GM12892 (cell line): ENCODE measurements at places on chromosomes 3 and 15.

- no peak for DNase-seq
Observed at GRCh38 chr3:193775421-193776077, 182.5 kb downstream of the OPA1 start.

DNA sequence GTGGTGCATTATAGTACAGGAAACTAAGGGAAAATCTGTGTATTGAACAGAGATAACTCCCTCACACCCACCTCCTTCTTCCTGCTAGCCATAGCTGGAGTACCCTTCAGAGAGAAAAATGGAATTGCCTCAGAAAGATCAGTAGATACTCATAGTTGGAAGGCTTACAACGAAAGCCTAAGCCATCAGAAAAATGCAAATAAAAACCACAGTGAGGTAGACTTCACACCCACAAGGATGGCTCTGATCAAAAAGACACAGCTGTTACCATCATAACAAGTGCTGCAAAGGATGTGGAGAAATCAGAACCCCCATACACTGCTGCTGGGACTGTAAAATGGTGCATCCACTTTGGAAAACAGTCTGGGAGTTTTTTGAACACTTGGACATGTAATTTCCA is 7.4 kb upstream of the DLG1 start:
- peak; percentile 27 for DNase-seq

- no peak for DNase-seq
Observed at GRCh38 chr15:32796856-32797255, 79.1 kb downstream of the GREM1 start.

DNA sequence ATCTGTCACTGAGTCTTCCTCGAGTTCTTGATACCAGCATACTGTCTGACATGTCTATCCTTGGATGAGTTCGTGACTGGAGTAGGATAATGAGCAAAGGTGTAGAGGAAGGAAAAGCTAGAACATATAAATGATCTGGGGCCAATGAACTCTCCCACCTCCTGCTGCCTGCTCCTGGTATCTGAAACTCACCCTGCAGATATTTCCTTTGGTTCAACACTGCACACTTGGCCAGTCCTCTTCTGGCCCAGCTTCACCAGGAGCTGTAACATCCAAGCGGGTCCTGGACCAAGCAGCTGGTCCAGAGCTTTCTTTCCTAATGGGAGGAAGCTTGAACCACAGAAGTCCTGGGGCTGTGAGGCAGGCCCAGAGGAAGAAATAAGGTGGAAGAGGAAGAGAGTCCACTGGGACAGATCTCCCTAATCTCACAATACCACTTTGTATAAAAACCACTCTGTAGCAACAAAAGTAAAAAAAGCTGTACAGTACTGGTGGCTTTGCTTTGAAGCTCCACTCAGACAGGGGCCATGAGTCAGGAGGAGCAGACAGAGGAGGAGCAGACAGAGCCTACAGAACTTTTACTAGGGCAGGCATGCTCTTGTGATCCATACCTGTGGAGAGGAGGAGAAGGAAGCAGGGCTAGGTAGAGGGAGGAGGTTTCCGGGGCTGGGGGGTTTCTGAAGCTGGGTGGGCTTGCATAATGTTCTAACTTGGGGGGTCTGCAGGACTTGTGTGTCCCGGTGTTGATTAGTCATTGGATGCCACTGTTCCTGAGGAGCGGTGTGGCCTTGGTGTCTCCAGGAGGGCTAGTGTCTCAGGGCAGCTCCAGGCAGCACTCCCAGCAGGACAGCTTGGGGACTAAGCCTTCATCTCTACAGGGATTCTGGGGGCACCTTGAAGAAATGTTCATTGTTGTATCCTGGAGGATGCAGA is 166.9 kb downstream of the ABHD5 start:
- no peak for DNase-seq

- DNase-seq = no peak
Observed at GRCh38 chr3:129812589-129812988, 80.9 kb downstream of the TMCC1 start.

DNA sequence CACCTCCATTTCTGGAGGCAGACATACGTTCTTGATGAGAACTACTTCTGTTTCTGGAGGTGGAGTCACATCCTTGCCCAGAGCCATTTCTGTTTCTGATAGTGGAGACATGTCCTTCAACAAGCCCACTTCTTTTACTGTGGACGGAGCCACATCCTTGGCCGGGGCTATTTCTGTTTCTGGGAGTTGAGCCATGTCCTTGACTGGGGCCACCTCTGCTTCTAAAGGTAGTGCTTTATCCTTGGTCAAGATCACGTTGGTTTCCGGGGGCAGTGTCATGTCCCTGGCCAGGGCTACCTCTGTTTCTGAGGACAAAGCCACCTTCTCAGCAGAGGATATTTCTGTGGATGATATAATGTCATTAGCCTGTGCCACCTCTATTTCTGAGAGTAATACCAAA is 100.0 kb downstream of the MAP4 start:
- no peak for DNase-seq

DNA sequence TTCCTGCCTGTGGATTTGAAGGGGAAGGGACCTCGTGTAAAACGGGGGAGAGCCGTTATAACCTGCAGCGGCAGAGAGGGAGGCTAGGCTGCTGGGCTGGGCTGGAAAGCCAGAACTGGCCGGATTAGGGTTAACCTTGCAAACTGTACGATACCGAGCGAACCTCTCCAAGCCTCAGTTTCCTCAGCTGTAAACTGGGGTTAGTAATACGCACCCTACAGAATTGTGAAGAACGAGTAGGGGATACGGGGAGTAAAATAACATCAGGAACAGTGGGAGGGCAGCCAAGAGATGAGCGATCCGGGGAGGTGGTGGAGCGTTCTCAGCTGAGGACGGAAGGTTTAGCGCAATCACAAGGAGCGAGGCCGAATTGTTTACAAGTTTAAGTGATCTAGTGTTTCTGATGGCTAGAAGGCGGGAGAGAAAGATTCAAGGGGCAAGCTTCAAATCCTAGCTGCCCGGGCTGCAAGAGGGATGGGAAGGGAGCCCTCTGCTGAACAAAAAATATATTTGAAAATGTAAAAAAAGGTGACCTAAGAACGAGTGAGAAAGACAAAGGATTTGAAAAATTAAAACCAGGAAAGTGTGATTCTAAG is 768 bp upstream of the SEMA5B start:
- DNase-seq = peak; percentile 38

DNA sequence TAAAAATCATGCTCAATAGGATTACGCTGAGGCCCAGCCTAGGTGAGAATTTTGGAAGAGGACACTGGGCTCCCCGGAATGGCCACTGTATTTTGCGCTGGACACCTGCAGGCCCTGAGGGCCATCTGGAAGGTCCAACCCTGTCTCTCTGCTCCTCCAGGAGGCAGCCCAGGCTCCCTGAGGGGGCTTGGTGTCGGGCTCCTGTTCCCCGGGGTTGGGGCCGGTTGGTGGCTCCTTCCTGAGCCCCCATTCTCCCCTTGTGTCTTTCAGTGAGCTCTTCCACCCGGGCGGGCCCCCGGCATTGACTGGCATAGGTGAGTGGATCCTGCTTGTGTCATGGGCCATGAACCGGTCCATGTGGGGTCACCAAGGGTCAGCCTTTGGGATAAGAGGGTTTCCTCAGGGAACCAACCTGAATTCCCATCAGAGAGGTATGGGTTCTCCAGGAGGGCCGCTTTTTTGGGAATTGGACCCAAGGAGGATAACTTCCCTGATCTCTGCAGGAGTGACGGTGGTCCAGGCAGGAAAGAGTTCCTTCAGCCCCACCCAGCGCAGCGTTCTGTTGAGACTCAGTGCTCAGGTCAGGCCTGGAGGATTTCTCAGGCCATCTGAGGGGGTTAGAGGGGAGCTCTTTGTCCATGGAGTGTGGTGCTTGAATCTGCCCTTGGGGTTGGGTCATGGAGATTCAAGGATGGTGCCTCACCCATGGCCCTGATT is 187.8 kb downstream of the UBE3A start:
- DNase-seq = peak; percentile 5

GRCh38 chr3:53129344-53129743 is 891 bp downstream of the RFT1 start:
- DNase-seq = no peak

GRCh38 chr15:44710236-44711095 is 657 bp downstream of the PATL2 start:
- no peak for DNase-seq

- no peak for DNase-seq
Observed at GRCh38 chr3:96863129-96863740, 48.8 kb downstream of the EPHA6 start.

GRCh38 chr3:70527026-70527425 is 214.6 kb upstream of the MDFIC2 start:
- no peak for DNase-seq

GRCh38 chr3:11288021-11288491 is 15.9 kb downstream of the ATG7 start:
- DNase-seq = no peak

- DNase-seq = no peak
Observed at GRCh38 chr3:30426293-30426993, 180.0 kb upstream of the TGFBR2 start.

- no peak for DNase-seq
Observed at GRCh38 chr15:36591536-36592411, 12.3 kb downstream of the CDIN1 start.

DNA sequence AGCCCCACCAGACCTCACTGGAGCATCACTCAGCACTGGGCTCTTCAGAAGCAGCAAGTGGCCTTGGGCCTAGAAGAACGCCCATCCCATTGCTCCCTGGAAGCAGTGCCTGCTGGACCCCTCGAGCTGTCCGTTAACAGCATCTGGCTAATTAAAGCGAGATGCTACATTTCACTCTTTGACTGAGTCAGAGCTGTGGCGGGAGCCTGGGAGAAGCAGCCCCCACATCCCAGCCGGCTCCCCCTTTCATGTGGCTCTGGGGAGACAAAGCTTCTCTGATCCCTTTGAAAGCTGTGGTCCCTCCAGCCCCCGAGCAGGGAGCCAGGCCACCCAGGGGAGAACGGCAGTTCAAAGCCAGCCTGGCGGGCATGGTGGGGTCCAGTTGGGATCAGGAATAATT is 103.7 kb downstream of the MEGF11 start:
- DNase-seq = no peak

DNA sequence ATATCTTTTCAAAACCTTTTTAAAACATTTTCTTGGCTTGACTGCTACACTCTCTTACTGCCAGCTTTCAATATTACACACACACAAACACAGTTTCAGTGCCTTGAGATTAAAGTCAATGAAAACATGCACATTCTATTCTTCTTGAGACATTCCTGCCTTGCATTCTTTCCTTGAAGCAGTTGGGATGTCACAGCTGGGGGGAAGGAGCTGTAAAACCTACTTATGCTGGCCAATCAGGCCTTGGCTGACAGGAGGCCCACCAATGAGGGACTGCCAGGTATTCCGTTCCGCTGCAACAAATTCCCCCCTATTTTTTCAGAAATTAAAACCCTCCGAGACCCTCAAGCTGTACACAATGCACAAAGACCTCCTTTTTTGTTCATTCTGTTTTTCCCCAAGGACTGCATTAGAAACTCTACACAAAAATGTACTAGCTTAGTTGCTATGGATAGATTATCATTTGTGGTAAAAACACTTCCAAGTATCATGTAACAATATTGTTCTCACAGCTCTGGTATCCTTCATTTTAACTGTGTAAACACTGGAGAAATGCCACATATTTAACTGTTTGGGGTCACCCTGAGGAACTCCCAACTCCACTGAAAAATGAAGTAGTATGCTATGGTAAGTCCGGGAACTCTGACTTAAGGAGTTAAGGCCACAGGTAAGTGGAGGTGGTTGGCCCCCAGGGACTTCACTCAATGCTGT is 18.5 kb downstream of the FSTL1 start:
- DNase-seq = no peak

DNA sequence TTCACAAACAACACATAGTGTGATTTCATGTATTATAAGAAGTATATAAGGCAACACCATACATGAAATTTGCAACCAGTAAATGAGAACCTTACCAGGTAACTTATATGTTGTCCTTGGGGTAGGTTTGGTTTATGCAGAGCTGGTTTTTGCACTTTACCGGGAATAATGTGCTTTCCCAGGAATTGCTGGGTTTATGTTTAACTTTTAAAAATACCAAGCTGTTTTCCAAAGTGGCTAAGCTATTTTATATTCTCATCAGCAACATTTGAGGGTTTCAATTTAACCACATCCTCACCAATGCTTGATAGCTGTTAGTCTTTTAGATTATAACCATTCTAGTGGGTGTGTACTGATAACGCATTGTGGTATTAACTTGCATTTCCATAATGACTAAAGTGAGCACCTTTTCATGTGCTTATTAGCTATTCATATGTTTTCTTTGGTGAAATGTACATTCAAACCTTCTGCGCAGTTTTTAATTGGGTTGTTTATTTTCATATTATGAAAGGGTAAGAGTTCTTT is 71.6 kb downstream of the KY start:
- no peak for DNase-seq

DNA sequence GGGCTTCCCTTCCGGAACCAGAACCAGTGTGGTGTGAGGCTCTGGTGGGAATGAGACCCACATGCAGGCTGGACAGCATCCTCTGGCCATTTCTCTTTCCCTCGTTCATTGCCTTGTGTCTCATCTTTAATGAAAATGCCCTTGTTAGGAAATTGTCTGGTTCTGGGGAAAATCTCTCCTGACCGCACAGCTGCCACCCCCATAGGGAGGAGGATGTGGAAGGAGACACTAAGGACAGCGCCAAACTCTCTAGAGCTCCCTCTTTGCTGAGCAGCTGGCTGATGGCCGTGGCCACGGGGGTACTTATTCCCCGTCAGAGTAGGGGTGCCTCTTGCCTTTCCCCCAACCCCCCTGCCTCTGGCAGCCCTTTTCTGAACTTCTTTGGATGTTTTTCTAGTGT is 297.6 kb upstream of the C2CD4B start:
- DNase-seq = no peak

DNA sequence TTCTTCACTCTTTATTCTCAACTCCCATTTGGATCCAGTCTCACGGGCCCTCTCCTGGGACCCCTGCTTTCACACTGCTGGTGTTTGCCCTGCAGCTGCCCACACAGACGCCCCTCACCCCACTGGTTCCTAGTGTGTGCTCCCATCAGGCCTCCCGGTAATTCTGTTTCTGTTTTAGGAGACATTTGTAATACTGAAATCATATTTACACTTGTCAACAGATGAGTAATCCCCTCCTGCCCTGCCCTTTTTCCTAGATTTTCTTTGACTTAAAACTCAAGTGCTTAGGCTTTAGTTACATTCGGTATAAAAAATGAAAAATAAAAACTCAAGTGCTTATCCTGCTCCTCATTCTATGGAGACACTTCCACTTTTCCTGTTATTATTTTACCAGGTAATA is 18.4 kb upstream of the ABTB1 start:
- DNase-seq = no peak

- DNase-seq = no peak
Observed at GRCh38 chr3:160676547-160677303, at the start of gene ARL14. Gene ARL14 (plus strand): TSS chr3:160677160. CDS start chr3:160677347, 187 bp downstream.

DNA sequence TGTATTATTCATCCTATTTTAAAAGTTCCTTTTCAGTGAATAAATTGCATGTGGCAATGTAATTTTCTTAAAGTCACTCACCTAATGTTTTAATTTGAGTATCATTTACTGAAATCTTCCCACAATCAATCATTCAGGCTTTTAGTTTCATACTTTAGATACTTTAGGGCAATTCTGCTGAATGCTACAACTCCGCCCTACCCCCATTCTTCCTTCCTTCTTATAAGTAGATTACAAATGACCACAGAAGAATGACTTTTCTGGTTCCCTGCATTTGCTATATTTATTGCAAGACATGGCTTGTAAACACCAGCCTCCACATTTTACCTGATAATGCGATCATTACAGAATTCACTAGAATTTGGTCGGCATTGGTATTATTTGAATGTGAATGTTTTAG is 1061.9 kb downstream of the FHIT start:
- DNase-seq = no peak
